Germinal center (tissue), 1 donor: ENCODE measurements at places on chromosomes 4 and X.
A peak's percentile ranks its signal among the peaks of the same experiment; 100 is the strongest.

GRCh38 chrX:133005616-133006015 is 47.2 kb upstream of the HS6ST2 start:
- DNase-seq, result no peak

DNA sequence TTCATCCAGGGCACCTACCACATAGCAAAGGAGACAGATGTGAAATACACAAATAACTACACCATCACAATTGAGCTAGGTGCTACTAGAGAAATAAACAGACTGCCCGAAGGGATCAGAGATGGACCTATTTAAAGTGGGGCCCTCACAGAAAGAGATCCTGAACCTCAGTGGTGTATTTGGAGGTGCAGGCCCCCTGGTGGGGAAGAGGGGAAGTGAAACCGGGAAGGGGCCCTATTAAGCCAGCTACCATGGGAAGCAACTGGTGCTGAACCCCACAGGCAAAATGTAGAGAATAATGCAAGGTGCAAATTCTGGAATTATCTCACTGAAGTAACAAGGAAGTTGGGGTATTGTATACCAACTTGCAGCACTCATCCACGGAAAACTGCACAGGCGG is 78.6 kb upstream of the FAM9A start:
- peak; percentile 4 for DNase-seq

DNA sequence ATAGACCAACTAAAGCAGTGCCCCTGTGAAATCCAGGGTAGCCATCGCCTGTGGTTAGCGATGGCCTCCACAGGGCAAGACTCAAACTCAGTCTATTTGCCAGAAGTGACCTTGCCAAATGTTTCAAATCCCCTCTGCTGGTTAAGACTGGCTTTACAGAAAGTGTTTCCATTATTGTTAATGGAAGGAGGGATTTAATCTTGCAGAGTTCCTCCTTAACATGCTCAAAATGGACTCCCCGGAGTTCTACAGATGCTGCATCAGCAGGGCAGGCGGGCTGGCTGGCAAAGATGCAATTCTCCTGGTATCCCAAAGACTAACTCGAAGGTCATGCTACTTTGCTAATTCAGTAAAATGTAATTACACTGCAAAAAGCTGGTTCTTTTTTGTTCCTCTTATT is 313.0 kb upstream of the SLC7A11 start:
- no peak for DNase-seq

GRCh38 chrX:20742106-20742505 is 475.4 kb upstream of the RPS6KA3 start:
- DNase-seq, result no peak

DNA sequence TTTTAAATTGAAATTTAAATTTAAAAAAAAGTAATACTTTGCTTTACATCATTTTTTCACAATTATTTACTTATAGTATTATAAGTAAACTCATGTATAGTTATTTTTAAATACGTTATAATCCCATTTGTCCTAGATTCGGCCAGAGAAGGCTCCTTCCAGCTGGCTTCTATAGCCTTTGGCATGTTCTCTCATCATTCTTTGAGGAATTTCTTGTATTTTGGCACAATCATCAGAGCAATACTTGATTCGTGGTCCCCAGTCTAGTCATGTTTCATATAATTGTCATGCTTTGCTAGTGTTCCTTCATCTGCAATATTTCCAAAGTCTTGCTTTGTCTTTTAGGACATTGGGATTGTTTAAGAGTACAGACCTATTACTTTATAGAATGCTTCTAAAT is 1037.9 kb upstream of the AGA start:
- DNase-seq, result no peak

- DNase-seq, result no peak
Observed at GRCh38 chr4:168705121-168705520, 208.3 kb downstream of the PALLD start.

DNA sequence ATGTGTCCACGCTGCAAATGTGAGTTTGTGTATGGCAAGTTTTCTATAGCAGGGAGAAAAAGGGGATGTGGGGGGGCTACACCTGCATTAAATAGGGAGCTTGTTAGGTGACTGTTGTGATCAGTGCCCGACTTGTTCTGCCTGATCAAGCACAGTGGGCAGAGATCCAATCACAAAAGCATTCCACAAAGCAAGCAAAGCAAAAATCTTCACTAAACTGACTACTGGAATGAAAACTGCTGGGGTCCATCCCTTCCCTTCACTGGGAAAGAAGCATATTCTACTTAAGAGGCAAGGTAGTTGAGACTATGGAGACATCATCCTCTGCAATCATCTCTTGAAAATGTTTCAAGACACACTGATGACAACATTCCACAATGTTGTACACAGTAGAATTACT is 5.2 kb downstream of the IRS4 start:
- no peak for DNase-seq

GRCh38 chr4:177339477-177340374 is 30.1 kb downstream of the NEIL3 start:
- DNase-seq, result peak; percentile 22

GRCh38 chrX:11770320-11770719 is 12.3 kb downstream of the MSL3 start:
- DNase-seq, result peak; percentile 62
